Osteoblast (primary cell): ENCODE measurements at places on chromosomes 7 and 10. TPM values are rescaled to one million over a fixed set of nuclear protein-coding genes. Genes with fewer than 3 reads are reported as not detected.

The ALOX5 gene
- not detected in 2 replicates for total RNA-seq

- no peak for DNase-seq
- H3K27ac ChIP-seq: no peak overlapping the region
- no peaks in the 10 kb centered on the region for H3K4me1 ChIP-seq
- no peaks in the 10 kb centered on the region for H3K27me3 ChIP-seq
These were observed 672.7 kb upstream of the FOXK1 start for GRCh38 chr7:4009211-4010060.

DNA sequence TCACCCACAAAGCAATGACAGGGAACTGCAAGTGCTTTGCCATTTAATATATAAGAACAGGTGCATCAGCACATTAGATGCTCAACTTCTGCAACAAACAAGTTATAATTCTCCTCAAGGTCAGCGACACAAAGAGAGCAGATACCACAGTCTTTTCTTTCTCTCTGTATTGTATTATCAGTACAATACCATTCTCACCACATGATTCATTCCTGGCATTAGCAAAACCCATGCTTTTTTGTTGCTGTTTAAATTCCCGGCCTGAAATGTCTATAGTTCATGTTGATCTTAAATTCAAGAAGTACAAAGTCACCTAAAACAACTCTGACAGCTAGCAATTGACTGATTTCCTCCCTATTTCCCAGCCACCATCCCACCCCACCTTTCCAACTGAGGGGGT, 111.8 kb upstream of the FEZF1 start:
- DNase-seq: no peak
- no peaks in the 10 kb centered on the region for H3K27me3 ChIP-seq

The MRLN gene
- not detected in 2 replicates for total RNA-seq

DNA sequence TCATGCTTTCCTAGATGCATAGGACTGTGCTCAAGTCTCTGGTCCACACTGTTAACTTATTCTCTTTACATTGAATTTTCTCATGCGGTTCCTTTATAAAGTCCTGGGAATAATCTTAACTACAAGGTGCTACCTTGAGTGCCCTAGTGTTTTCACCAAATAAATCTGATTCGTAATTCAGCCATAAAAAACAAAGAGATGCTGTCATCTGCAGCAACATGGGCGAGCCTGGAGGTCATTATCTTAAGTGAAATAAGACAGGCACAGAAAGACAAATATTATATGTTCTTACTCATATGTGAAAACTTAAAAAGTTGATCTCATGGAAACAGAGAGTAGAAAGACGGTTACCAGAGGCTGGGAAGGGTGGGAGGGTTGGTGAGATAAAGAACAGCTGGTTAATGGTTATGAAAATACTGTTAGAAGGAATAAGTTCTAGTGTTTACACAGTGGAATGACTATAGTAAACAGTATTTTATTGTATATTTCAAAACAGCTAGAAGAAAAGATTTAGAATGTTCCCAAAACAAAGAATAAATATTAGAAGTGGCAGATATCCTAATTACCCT, 38.3 kb downstream of the NT5C3A start:
- no peak overlapping the region for H3K4me3 ChIP-seq
- H3K36me3 ChIP-seq: peaks cover 15% of the 10 kb centered on the region
- no peak for DNase-seq

The OPN1SW gene
- total RNA-seq: not detected in 2 replicates

The RHOBTB1 gene
- total RNA-seq: 32.9 and 38.0 TPM in 2 replicates

The NT5C2 gene
- 94.1 and 96.9 TPM in 2 replicates for total RNA-seq

The SP8 gene
- total RNA-seq: not detected in 2 replicates

The TUBAL3 gene
- not detected in 2 replicates for total RNA-seq

The NACAD gene
- 0.59 and 0.72 TPM in 2 replicates for total RNA-seq

DNA sequence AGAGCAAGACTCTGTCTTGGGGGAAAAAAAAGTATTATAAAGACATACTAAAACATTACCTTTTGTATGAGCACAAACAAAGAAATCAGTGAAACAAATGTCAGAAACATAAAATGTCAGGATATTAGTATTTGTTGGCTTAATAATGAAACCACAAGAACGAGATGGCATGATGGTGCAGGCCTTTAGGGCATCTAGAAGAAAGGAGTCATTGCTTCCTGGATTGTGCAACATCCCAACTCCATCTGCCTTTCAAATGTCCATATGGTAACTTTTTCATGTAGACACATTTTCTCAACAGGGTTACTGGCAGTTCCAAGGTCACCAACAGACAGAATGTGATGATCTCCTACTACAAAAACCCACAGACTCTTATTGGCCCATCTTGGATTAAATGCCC, 96.6 kb downstream of the ZNF248 start:
- H3K27me3 ChIP-seq: no peaks in the 10 kb centered on the region
- no peak overlapping the region for H3K27ac ChIP-seq
- H3K4me1 ChIP-seq: no peaks in the 10 kb centered on the region
- no peaks in the 10 kb centered on the region for H3K36me3 ChIP-seq
- no peak overlapping the region for H3K4me3 ChIP-seq

The FBXO24 gene
- under 0.01 and 0.36 TPM in 2 replicates for total RNA-seq

The ITIH5 gene
- total RNA-seq: 0.88 and 2.2 TPM in 2 replicates

The STAG3 gene
- total RNA-seq: 0.59 and 1.4 TPM in 2 replicates

The KCNH2 gene
- total RNA-seq: not detected in 2 replicates

The NAT16 gene
- not detected in 2 replicates for total RNA-seq

The PAPSS2 gene
- total RNA-seq: 70.1 and 81.8 TPM in 2 replicates

The CYP3A7 gene
- total RNA-seq: not detected in 2 replicates

DNA sequence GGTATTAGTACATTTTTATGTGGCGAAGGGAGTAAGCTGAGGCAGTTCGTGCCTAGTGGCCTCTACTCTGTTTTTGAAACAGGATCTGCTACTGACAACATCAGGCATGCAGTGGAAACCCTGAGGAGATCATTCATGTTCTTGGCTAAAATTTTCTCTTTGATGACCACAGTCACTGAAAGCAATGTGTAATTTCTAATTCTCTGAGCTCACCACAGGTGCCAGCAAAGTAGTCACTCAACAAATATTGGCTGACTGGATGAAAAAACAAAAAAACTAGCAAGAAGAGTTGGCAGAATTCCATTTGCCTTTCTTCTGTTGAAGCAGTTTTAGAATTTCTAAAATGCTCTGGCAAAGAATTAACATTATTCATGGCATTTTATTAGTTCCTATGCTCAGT, 176.5 kb upstream of the KCTD7 start:
- H3K27me3 ChIP-seq: no peaks in the 10 kb centered on the region
- H3K27ac ChIP-seq: no peak overlapping the region
- H3K36me3 ChIP-seq: no peaks in the 10 kb centered on the region

The PON1 gene
- total RNA-seq: not detected in 2 replicates

DNA sequence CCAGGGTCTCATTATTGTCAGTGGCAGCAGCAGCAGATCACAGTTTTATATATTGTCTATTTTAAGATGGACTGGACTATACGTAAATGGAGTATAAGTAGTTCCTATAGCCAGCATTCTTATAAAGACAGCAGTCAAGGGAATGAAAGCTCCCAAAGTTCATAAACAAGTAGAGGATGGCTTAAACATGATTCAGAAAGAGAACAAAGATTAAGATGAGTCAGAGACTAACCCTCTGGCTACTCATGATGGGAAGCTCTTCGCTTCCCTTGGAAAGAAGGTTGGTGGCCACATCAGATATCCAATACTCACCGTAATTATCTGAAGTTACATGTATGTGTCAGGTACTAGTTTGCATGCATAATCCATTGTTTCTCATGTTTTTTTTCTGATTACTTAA, 277.0 kb downstream of the INHBA start:
- peak; percentile 81 for DNase-seq
- no peaks in the 10 kb centered on the region for H3K27me3 ChIP-seq
- H3K4me3 ChIP-seq: no peak overlapping the region
- H3K27ac ChIP-seq: peak overlapping the region; percentile 78
- H3K36me3 ChIP-seq: no peaks in the 10 kb centered on the region

The PIK3AP1 gene
- total RNA-seq: 0.36 and 0.88 TPM in 2 replicates

The AKR1C4 gene
- total RNA-seq: not detected in 2 replicates

The TMEM229A gene
- total RNA-seq: not detected in 2 replicates

The ASAH2 gene
- total RNA-seq: 0.36 and 0.59 TPM in 2 replicates

DNA sequence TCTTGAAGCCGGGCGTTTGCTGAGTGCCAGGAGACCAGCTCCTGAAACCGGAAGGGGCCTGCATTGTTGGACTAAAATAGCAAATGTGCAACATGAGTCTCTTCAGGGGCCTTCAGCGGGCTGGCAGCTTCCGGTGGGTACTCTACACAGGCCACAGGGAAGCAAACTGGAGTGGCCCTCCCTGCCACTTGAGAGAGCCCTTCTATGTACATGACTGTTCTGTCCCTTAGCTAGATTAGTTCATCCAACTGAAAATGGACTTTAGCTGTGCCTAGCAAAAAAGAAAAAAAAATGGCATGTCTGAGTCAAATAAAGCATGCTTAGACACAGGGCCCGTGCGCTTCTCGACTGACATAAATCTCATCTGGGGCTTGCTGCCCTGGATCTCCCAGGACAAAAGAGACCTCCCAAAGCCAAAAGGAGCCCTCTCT, 115.3 kb upstream of the TCF7L2 start:
- no peak overlapping the region for H3K4me3 ChIP-seq
- no peak for DNase-seq
- H3K4me1 ChIP-seq: no peaks in the 10 kb centered on the region
- peaks cover 6% of the 10 kb centered on the region for H3K27me3 ChIP-seq
- no peaks in the 10 kb centered on the region for H3K36me3 ChIP-seq
- no peak overlapping the region for H3K27ac ChIP-seq

GRCh38 chr7:77434570-77435275, 18.6 kb upstream of the GSAP start:
- DNase-seq: no peak
- no peaks in the 10 kb centered on the region for H3K36me3 ChIP-seq
- no peaks in the 10 kb centered on the region for H3K27me3 ChIP-seq

GRCh38 chr7:150854066-150855000, 2.0 kb downstream of the AOC1 start:
- H3K4me1 ChIP-seq: no peaks in the 10 kb centered on the region
- DNase-seq: no peak
- no peaks in the 10 kb centered on the region for H3K27me3 ChIP-seq
- no peaks in the 10 kb centered on the region for H3K36me3 ChIP-seq

- DNase-seq: no peak
- peaks cover 16% of the 10 kb centered on the region for H3K4me1 ChIP-seq
- H3K27me3 ChIP-seq: no peaks in the 10 kb centered on the region
- H3K27ac ChIP-seq: peak overlapping the region; percentile 92
- H3K36me3 ChIP-seq: no peaks in the 10 kb centered on the region
These were observed 482.1 kb upstream of the AKR1E2 start for GRCh38 chr10:4343873-4344272.

GRCh38 chr7:101790566-101791293, 26.7 kb upstream of the CUX1 start:
- peaks cover 9% of the 10 kb centered on the region for H3K4me1 ChIP-seq
- no peak for DNase-seq
- no peaks in the 10 kb centered on the region for H3K36me3 ChIP-seq
- H3K27me3 ChIP-seq: peaks cover 4% of the 10 kb centered on the region

The TMEM139 gene
- total RNA-seq: not detected in 2 replicates
